ENCODE measurements at places on chromosomes 11 and 22.

- DNase-seq = no peak
Observed at GRCh38 chr22:42001121-42001520, 2.5 kb downstream of the WBP2NL start.

- DNase-seq = no peak
Observed at GRCh38 chr11:68371171-68372041, 59.0 kb downstream of the LRP5 start.

DNA sequence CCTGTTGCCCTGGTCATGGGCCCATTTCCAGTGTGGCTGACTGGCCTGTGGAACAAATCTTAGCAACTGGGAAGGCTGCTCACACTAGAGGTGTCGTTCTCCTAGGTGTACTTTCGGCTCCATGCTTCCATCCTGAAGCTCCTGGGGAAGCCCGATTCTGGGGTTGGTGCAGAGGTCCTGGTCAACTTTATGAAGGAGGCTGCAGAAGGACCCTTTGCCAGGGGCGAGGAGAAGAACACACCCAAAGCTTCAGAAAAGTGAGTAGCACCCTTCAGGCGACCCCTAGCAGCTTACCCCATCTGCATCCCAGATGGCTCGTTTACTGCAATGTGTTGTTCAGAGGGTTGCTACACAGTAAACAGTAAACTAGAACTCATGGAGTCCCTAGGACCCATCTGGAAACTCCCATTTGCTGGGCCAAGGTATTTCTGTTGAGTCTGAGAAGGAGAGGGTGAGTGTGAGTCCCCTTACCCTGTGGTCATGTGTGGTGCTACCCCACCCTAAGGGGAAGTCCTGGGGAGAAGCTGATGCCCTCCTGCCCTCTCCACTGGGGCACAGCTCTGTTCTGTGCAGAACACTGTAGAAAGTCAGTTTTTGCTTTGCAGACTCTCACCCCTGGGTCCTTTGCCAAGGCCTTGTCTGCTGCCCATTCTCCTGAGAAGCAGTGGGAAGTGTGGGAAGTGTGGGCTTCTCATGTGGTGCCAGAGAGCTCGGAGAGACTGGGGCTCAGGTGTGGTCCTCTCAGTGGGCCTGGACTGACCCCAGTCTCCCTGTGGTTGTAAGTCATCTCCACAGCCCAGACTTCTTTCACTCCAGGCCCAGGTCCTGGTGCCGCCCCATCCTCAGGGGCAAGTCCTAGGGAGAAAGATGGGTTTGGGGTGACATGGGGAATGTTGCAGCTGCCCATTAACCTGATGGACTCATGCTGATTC, 85.0 kb downstream of the CABIN1 start:
- DNase-seq = no peak

GRCh38 chr11:61627850-61628661, 47.2 kb upstream of the SYT7 start:
- DNase-seq = peak; percentile 88

GRCh38 chr11:16408619-16409018, 52.3 kb upstream of the SOX6 start:
- no peak for DNase-seq
